ENCODE measurements at places on chromosomes 3 and 15.

- DNase-seq = no peak
Measured at GRCh38 chr3:12756175-12756574, 2.9 kb downstream of the TMEM40 start.

- DNase-seq = no peak
Measured at GRCh38 chr3:169505577-169506230, 157.8 kb downstream of the MECOM start.

- DNase-seq = peak; percentile 70
Measured at GRCh38 chr3:81302045-81302444, 459.4 kb downstream of the GBE1 start.

DNA sequence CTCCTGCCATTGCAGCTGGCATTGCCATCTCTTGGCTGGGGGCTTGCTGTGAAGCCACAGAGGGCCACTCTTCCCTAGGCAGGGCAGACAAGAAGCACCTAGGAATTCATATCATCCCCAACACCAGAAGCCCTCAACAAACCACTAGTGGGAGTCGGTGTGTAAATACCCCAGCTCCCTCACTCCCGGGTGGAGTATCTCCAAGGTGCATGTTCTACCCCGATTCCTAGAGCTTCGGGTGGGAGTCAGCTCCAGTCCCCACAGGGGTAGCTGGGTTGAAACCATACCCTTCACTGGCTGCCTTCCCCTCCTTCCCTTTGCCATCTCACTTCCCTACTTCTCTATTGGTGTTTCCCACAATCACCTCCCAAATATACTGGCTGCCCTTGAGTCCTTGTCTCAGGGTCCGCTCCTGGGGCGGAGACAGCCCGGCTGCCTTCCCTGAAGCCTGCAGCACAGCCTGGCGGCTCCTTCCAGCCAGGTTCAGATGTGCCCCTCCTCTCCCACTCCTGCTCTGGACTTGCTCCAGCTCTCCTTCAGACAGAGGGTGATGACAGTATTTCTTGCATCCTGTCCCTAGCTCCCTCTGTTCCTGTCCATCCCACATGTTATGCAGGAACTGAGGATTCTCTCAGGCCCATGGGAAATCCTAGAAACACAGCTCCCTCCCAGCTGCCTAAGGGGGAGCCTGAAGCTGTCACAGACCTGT, 33.3 kb downstream of the FAM3D start:
- no peak for DNase-seq

DNA sequence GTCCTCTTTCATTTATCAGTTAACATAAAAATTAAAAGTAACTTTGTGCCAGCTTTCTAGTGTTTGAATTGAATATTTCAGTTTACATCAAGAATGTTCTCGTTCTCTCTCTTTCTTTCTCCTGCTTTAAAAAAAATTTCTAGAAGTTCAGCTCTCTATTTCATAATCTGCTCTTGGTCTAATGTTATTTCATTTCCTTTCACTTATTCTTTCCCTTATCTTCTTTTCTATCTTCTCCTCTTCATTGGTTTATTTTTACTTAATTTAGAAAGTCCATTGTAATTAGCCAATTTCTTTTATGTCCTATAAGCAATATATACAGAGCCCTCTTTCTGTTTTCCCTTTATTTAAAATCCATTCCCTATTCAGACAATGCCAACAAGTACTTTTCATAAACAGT, 44.6 kb downstream of the CCDC54 start:
- DNase-seq = no peak

DNA sequence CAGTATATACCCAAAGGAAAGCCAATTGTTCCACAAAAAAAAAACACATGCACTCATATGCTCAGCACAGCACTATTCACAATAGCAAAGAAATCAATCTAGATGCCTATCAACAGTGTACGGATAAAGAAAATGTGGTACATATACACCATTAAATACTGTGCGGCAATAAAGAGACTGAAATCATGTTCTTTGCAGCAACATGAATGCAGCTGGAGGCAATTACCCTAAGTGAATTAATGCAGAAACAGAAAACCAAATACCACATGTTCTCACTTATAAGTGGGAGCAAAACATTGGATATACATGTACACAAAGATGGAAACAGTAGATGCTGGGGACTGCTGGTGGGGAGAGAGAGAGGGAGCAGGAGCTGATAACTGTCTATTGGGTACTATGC, 124.2 kb upstream of the AADACL2 start:
- DNase-seq = no peak

DNA sequence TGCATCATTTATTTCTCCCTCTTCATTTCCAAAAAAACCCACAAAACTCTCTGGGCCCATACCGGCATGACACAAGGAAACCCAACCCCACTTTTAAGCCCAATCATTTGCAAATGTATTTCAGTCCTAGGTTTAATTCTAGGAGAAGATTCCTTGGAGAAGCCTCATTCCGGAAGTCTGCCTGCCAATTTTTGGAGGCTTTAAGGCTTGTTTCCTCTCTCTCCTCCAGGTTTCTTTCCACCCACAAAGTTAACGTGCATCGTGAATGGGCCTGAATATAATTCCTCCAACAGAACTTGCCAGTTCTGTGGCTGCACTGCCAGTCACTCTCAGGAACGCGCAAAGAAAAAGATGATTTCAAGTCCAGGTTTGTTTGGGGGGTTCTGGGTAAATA, 69.9 kb upstream of the FOXP1 start:
- DNase-seq = no peak

DNA sequence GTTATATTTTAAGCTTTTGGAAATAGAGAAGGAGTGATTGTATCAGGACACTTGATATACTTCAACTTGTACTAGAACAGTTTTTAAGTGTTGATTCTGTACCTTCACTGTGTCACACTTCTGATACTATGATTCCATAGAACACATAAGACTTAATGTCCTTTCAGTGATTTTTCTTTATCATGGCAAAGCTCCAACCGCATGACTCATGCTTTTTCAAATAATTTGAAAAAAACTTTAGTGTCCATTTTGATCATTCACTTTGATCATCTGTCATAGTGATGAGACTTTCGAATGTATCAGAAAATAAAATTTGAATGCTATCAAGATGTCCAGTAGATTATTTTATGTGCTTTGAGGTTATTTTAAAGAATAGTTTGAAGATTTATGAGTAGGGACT, 32.0 kb downstream of the AP4E1 start:
- peak; percentile 18 for DNase-seq

DNA sequence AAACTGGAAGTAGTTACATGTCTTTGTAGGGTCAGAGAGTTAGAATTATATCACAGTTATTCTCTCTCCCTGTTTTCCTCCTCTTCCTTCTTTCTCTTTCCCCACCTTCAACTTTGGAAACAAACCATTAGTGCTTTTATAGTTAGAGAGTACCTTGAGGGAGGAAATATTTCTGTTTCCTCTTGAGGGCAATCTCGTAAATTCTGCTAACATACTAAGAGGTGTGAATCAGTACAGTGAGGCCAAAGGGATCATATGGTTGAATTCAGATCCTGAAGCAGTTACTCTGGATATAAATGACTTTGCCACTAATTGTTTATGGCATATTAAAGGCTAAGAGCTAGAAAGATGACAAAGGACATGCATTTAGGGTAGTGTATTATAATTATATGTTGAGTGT, 60.3 kb upstream of the CCNL1 start:
- DNase-seq = no peak

- DNase-seq = no peak
Measured at GRCh38 chr3:191502583-191502982, 41.6 kb downstream of the PYDC2 start.

DNA sequence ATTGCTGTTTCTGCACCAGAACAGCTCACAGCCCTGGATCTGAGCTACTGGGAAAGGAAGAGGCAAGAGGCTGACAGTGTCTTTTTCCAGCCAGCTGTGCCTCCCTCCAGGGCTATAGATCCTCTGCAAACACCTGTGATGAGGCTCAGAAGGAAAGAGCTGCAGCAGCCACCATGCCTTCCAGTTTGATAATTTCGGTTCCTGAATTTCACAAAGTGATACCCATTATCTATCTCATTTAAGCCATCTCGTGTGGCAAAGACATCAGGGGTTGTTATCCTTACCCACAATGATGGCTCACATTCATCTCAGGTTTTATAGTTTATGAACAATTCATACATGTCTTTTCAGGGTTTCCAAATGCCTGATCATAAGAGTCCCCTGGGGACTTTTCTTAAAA, 1.8 kb upstream of the LARP6 start:
- peak; percentile 41 for DNase-seq

GRCh38 chr3:98172621-98173020, 6.1 kb downstream of the OR5H15 start:
- DNase-seq = no peak

GRCh38 chr3:147900851-147901250, 491.7 kb downstream of the ZIC1 start:
- DNase-seq = no peak

DNA sequence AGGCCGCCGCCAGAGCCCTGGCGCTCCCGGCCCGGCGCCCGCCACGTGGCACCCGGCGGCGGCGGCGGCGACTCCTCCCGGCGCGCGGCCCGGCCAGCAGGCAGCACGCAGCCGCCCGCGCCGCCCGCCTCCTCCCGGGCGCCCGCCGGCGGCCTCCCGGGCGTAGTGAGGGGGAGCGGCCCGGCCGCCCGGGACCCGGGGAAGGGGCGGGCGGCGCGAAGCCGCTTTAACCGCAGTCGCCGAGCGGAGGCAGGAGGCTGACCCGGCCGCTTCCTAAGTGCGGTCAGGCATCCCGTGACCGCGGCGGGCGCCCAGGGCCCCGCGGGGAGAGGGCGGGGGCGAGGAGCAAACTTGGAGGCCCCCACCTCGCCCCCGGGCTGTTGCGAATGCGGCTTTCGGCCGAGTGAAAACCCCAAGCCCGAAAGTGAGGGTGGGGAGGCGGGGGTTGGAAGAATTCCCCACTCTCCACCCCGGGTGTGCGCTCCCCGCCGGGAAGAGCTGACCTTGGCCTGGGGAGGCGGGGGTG, 1.7 kb upstream of the HES1 start:
- DNase-seq = peak; percentile 86

DNA sequence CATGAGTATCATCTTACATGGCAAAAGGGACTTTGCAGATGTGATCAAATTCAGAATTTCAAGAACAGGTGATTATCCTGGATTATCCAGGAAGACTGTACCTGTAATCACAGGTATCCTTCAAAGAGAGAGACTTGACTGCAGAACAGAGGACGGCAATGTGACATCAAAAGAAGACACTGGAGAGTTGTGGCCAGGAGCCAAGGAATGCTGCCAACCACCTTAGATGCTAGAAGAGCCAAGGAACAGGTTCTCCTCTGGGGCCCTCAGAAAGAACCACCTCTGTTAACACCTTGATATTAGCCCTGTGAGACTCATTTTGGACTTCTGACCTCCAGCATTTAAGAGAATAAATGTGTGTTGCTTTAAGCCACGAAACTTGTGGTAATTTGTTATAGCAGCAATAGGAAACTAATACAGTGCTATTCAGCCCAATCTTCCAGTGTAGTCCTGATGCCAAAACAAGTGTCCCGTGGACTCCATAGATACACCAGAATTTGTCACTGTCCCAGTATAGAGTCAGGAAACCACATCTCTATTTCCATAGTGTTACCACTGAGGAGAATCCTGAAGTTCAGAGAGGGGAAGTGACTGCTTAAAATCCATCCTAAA, 330.6 kb upstream of the TLE3 start:
- no peak for DNase-seq

DNA sequence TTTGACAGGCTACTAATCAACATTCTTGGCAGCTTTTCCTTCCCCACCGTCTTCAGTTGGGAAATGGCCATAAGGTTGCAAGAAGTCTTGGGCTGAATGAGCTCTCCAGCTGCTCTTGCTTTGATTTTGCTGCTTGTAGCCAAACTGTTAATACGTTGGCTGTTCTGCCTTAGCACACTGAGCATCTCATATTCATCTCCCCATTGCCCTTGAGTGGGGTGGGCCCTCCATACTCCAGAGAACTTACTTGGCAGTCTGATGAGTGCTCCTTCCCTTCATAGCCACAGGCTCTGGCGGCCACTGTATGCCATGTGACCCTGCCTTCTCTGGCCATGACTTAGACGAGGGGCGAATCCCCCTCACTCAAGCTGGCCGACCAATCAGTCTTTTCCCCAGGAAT, 25.8 kb upstream of the PAQR5 start:
- no peak for DNase-seq

DNA sequence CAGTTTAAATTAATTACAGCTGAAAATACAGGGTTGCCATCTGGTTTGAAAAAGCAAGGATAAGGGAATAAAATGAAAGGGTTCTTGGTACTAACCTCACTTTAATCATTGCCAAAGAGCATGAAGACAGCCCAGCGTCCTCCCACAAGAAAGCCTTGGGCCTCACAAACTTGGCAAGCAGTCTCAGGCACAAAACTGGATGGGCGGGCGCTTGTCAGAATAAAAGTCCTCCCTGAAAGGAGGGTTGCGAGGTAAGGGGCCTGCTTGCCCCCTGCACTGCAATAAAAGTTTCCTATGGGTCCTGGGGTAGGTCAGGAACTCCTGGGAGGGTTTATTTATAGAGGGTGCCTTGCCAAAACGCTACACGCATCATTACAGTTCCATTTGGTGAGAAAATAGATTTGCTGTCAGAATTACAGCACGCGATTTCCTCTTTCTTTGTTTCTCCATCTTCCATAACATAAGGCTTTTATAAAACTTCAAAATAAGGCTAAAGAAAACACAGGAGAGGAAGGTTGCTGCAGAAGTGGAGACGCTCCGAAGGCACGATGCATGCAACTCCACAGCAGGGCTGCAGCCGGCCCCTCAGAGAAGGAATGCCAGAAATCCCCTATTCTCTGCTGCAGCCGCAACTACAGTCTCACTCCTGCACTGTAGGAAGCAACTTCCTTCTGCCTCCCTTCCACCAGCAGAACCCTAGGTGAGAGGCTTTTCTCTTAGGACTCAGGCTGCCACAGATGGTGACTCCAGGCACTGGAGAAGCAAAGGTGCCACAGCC, 61.3 kb downstream of the VGLL4 start:
- peak; percentile 91 for DNase-seq

DNA sequence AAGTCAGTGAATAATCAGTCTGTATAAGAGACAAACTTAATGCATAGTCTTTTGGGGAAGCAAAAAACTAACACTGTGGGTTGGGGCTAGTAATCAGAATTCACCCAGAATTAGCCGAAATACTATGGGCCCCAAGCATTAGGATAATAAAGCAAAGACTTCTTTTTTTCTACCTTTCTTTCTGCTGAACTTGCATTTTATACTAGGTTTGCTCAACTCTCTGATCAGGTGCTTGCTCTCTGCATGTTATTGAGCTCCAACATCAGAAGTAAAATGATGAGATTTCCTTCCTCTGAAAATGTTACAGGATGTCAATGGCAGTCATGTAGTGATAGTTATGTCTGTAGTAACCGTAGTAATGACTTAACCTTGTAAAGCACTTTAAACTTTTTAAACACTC, 216.6 kb downstream of the KCNMB2 start:
- DNase-seq = no peak

DNA sequence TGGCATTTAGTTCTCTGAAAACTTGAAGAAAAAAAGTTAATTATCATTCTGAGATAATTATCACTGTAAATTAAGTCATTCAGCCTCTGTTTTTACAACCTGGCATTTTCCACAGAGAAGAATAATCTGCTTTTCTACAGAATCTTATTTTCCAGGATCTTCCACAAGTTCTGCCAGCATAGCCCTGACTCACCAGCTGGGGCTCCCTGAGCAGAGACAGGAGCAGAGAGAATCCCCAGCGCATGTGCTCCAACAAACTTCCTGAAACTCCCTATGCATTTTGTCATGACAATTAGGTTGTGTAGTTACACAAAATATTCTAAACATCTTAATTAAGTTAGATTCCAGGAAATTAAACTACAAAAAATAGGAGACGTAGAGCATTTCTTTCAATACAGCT, 32.1 kb upstream of the TMEM207 start:
- peak; percentile 22 for DNase-seq
